ENCODE measurements at places on chromosomes 5 and 9. TPM values are rescaled to one million over a fixed set of nuclear protein-coding genes. Genes with fewer than 3 reads are reported as not detected.

Gene RLN1
- not detected for total RNA-seq

Gene ECM2
- total RNA-seq: not detected

Gene AIF1L
- 36.5 TPM for total RNA-seq

Gene SLC45A2
- total RNA-seq: not detected

Gene SLC6A18
- total RNA-seq: not detected

Gene OR1Q1
- not detected for total RNA-seq

- peak overlapping the region; percentile 81 for H3K4me3 ChIP-seq
- H3K27me3 ChIP-seq: no peaks in the 10 kb centered on the region
- no peaks in the 10 kb centered on the region for H3K36me3 ChIP-seq
- DNase-seq: no peak
Measured at GRCh38 chr9:130835441-130836298, 616 bp downstream of the ABL1 start.

- no peak for DNase-seq
- H3K4me3 ChIP-seq: no peak overlapping the region
- no peaks in the 10 kb centered on the region for H3K36me3 ChIP-seq
- peaks cover 10% of the 10 kb centered on the region for H3K4me1 ChIP-seq
Measured at GRCh38 chr5:135985951-135986350, 31.2 kb upstream of the LECT2 start.

DNA sequence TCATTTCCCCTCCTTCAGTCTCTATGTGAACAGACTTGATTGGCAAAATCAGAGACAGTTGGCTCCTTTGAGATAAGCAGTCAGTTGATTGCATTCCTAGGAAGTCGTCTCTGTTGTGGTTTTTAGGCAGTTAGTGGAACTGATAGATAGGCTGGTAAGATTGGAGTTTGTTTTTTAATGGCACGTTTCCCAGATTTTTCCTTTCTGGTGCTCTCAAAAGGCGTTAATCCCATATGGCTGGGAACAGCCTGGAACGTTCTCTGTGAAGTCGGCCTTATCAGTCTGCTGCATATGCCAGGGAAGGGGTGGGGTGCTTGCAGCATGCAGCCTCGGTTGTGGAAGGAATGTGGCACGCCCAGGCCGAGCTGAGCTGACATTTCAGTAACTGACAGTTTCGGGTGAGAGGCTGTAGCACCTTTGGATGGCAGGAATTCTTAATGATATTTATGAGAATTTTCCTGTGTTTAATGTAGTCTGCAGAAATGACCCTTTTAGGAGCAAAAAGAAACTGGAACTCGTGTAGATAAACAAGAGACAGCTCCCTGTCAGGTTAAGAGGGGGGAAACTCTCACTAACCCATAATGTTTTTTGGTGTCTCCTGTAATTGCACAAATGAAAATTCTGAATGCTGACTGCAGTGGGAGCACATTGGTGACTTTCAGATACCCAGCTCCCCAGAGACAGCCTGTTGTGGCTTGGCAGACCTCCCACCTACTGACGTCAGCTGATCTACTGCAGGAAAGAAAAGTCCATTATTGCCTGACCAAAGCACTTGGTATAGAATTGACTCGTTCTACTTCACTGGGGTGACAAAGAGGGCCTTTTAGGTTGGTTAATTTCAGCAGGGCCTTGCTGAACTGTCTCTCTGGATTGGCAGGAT is 6.3 kb downstream of the SPTAN1 start:
- no peak overlapping the region for H3K27ac ChIP-seq
- H3K4me1 ChIP-seq: peaks cover 60% of the 10 kb centered on the region
- no peaks in the 10 kb centered on the region for H3K27me3 ChIP-seq
- peak; percentile 53 for DNase-seq
- no peaks in the 10 kb centered on the region for H3K36me3 ChIP-seq
- H3K4me3 ChIP-seq: no peak overlapping the region

DNA sequence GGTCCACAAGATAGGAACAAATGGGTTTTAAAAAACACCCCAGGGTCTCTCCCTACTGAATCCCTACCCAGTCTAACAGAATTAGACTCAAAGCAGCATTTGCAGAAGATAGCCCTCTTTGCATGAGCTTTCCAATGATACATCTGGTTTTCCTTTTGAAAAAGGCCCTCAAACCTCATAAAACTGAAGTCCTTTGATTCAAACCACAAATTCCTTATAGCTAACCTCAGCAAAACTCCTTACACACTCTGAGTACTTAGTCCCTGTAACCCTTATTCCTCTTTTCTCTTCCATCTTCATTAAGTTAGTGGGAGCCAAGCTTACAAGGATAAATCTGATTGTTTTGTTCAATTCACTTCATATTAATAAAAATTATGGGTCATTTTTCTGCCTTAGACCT is 90.5 kb upstream of the TNC start:
- DNase-seq: no peak
- no peaks in the 10 kb centered on the region for H3K4me1 ChIP-seq
- no peaks in the 10 kb centered on the region for H3K36me3 ChIP-seq
- no peaks in the 10 kb centered on the region for H3K27me3 ChIP-seq

- DNase-seq: no peak
- no peaks in the 10 kb centered on the region for H3K36me3 ChIP-seq
- H3K27ac ChIP-seq: no peak overlapping the region
- H3K27me3 ChIP-seq: no peaks in the 10 kb centered on the region
- no peak overlapping the region for H3K4me3 ChIP-seq
Measured at GRCh38 chr9:109967651-109968642, 187.9 kb downstream of the PALM2AKAP2 start.

DNA sequence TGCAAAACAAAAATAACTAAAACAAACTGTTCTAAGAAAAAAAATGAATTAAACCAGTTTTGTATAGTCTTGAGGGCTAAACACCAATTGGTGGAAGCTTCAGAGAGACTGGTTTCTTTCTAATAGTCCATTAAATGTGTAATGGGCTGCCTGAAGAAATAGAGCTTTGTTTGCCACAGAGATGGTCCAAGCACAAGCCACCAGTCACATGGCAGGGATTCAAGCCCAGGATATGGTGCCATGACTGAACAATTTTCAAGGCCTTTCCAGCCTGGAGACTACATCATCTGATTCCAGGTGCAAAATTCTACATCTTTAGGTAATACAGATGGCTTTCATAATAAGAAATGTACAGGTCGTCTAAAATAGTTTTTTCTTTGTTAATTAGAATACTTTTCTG is 355.3 kb downstream of the NR2F1-AS1 start:
- H3K36me3 ChIP-seq: no peaks in the 10 kb centered on the region
- no peak for DNase-seq
- H3K27ac ChIP-seq: no peak overlapping the region
- H3K27me3 ChIP-seq: no peaks in the 10 kb centered on the region
- peaks cover 9% of the 10 kb centered on the region for H3K4me1 ChIP-seq

DNA sequence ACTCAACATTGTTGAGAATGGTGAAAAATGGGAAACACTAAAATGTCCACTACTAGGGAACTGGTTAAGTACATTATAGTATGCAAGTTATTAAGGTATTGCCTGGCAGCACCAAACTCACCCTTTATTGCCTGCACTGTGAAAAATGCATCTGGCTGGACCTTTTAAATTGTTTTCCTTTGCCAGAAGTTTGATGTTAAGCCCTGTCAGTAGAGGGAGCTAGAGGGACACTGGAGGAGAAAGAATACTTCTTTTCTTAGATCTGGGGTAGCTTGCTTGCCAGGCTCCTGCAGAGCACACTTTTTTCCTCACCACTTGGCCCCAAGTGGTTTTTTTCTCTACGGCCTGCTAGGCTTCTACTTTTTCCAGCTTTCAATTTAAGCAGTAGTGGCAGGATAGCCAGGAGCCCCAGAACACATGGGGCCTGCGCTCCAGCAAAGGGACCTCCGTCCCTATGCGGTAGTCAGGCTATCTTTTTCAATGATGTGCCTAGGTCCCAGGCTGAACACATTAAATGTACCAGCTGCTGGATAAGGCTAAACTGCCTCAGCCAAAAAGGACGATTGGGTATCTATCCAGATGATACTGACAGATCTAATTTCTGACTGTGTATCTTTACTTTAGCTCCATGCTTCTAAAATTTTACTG is 8.0 kb upstream of the HABP4 start:
- no peak overlapping the region for H3K27ac ChIP-seq
- no peaks in the 10 kb centered on the region for H3K36me3 ChIP-seq
- H3K27me3 ChIP-seq: no peaks in the 10 kb centered on the region
- H3K4me1 ChIP-seq: peaks cover 40% of the 10 kb centered on the region
- peak; percentile 68 for DNase-seq
- H3K4me3 ChIP-seq: no peak overlapping the region

GRCh38 chr5:157584628-157585027 is 9.1 kb upstream of the ADAM19 start:
- no peak for DNase-seq
- no peak overlapping the region for H3K4me3 ChIP-seq
- no peaks in the 10 kb centered on the region for H3K27me3 ChIP-seq
- H3K36me3 ChIP-seq: no peaks in the 10 kb centered on the region

DNA sequence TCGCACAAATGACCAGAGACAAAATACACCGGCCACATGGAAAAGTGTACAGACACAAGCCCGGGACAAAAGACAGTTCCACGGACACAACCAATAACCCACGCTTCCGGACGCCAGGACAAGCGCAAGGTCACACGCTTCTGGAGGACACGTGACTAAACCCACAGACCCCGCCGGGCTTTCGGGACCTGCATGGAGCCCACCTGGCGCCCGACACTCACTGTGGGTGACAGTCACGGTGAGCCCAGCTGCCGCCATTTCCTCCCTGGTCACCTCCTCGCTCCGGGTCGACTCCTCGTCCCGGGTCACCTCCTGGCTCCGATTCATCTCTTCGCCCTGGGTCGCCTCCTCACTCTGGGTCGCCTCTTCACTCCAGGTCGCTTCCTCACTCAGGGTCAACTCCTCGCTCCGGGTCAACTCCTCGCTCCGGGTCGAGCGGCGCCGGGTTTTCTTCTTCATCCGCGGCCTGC is 470 bp downstream of the BAG1 start:
- peaks cover 13% of the 10 kb centered on the region for H3K36me3 ChIP-seq
- peaks cover 30% of the 10 kb centered on the region for H3K4me1 ChIP-seq
- no peaks in the 10 kb centered on the region for H3K27me3 ChIP-seq
- peak overlapping the region; percentile 82 for H3K27ac ChIP-seq
- DNase-seq: peak; percentile 10
